Activated T-helper 9 cell treated with anti-CD3 and anti-CD28 coated beads, Interleukin-2, amount 50 U/mL, for 16 hours (primary cell): ENCODE measurements at places on chromosomes 3 and 15.

GRCh38 chr3:138332472-138333073, 2.9 kb upstream of the NME9 start:
- DNase-seq: no peak

- no peak for DNase-seq
Observed at GRCh38 chr3:142866841-142867631, 21.8 kb downstream of the PCOLCE2 start.

DNA sequence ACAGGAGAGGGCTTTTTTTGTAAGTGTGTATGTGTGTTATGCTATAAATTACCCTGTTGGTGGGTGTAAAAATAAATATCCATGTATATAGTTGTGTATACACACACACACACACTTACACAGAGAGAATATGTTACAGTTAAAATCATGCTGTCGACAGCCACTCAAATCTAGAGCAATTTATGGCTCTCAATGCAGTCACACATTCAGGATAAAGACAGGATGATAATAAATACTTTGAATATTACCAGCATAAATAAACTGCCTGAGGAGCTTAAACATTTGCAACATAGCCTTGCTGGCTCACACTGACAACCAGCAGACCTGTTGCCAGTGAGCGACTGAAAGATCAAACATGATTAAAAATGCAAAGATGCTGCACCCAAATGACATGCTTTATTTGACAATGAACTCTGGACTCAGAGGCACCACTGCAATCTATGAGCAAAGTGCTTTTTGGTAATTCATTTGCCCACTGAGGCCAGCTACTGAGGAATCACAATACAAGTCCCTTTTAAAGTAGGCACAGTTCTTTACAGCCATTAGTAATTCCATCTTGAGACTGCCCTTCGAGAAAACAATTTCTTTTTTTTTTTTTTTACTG, 458.9 kb downstream of the FHIT start:
- no peak for DNase-seq

- DNase-seq: no peak
Observed at GRCh38 chr3:128548426-128549282, 55.7 kb upstream of the GATA2 start.

DNA sequence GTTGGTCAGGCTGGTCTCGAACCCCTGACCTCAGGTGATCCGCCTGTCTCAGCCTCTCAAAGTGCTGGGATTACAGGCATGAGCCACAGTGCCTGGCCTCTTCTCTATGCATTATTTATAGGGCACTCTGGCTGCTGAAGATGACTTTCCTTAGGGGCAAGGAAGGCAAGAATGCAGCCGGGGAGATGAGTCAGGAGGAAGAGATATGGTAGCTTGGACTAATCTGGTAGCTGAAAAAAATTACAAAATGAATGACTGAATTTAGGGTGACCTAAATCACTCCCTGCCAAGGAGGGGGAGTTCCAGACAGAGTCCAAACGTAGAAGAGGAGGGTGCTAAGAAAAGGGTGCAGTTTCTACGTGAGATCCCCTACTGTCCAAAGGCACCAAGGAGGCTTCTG, 14.2 kb downstream of the RHCG start:
- no peak for DNase-seq

DNA sequence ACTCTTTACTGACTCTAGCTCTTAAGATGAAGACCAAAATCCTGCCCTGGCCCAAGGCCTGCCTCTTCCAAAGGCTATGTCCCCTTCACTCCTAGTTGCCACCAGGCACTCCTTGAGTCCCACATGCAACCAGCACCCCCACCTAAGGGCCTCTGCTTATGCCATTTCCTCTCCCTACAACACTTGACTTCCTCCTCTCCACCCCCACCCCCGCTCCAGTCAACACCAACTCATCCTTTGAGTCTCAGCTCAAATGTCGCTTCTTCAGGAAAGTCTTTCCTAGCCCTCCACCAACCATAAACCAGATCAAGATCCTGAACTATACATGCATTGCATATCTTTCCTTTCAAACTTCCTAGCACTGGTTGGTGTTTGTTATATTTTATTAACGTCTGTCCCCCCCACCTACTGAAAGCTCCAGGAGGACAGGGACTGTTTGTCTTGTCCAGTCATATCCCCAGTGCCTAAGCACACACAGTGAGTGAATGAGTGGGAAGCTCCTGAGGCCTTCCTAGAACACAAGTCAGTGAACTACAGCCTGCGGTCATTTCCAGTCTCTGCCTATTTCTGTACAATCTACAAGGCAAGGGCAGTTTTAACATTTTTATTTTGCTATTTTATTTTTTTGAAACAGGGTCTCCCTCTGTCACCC, 7.3 kb downstream of the TBC1D2B start:
- no peak for DNase-seq

DNA sequence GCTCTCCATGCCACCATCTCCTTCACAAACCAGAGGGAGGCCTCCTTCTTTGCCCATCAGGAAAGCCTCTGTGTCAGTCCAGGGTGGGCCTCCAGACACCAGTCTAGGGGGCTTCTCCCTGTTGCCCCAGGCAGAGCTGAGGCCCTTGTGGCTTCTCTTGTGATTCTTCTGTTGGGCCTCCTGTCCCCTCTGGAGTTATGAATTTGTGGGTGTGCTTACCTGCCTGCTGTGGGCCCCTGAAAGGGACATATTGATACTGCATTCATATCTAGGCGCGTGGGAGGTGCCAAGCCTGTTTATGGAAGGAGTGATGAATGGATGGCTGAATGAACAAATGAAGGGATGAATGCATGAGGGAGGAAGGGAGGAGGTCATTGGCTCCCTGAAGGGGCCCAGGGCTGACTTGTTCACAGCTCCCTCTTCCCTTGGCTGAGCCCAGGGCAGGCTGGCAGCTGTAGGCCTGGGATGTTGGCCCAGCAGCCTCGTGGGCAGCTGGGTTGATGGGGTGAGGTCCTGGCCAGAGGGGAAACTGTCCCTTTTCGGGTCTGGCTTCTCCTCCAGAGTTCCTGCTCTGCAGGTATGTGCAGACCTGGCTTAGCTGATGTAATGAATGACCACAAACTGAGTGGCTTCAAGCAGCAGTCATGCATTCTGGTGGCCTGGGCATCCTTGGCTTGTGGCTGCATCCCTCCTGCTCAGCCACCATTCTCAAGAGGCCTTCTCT, 195.4 kb downstream of the GOLGA6L6 start:
- no peak for DNase-seq

- no peak for DNase-seq
Observed at GRCh38 chr3:23166276-23166675, 36.9 kb upstream of the UBE2E2 start.

GRCh38 chr3:66552846-66553245, 52.0 kb upstream of the LRIG1 start:
- DNase-seq: no peak

GRCh38 chr3:30741889-30742288, 135.5 kb downstream of the TGFBR2 start:
- no peak for DNase-seq

GRCh38 chr15:80060356-80061006, 1.0 kb downstream of the ZFAND6 start:
- peak; percentile 2 for DNase-seq

- DNase-seq: no peak
Observed at GRCh38 chr3:180072786-180073185, 36.0 kb upstream of the PEX5L start.

DNA sequence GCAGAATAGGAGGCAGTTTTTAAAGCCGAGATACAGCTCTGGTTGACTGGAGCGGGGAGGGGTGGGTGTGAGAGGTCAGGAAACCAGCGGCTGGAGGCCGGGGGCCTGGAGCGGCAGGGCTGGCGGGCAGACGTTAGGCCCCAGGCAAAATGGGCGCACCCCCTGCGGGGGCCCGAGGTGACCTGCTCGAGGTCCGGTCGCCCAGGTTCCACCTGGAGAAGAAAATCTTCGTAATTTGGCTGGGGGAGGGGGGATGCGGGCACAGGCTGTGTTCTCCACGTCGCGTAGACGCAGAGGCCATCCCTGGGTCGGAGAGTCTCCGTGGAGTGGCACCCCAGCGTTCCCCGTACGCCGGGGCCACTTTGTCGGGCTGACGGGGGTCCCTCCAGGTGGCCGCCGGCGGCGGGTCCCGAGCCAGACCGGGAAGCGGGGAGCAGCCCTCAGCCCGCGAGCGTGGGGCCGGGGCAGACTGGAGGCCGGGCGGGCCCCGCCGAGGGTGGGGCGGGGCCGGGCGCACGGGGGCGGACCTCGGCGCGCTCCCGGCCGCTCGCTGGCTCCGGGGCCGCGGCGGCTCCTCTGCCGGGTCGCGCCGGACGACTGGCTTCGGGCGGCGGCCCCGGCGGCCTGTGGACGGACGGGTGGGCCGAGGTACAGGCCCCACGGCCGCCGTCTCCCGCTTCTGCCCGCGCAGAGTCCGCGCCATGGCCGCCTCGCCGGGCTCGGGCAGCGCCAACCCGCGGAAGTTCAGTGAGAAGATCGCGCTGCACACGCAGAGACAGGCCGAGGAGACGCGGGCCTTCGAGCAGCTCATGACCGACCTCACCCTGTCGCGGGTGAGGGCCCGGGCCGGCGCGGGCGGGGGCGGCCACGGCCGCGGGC, at the start of gene CRTC3:
CRTC3 (plus strand) TSS at position 553 of the 879 bp plus-strand sequence; CDS start at position 702, 149 bp downstream.
- peak; percentile 39 for DNase-seq

GRCh38 chr3:18087988-18088387, 337.2 kb downstream of the SATB1 start:
- no peak for DNase-seq

DNA sequence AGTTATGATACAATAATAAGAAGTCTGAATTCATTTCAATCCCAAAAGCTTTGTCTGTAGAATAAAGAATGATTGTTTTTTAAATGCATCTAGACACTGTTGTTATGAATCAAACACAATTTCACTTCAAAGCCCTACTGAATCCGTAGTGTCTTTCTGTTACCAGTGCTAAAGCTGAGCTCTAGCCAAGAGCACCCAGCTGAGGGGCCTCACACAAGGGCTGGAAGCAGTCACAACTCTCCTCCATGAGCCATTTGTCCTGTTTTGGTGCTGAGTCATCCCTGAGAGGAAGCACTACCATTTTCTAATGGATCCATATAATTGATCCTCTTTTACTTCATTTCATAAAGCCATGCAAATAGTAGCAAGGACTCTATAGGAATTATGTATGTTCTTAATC, 158.2 kb upstream of the ANKRD28 start:
- DNase-seq: no peak

DNA sequence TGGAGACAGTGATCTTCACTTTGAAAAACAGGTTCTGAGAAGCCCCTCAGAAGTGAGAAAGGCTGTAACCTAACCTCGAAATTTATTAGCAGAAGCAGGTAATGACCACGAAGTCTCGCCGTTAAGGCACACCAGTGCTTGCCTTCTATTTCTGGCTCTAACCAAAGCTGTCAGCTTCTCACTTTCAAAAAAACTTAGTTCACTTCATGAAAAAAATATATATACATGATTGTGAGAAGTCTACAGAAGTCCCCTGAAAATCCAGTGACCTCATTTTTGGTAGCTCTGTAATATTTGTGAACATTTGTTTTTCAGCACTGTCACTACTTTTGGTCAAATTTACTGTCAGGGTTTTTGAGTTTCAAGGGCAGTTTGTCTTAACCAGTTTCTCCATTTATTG, 19.1 kb upstream of the AKAP13 start:
- no peak for DNase-seq

DNA sequence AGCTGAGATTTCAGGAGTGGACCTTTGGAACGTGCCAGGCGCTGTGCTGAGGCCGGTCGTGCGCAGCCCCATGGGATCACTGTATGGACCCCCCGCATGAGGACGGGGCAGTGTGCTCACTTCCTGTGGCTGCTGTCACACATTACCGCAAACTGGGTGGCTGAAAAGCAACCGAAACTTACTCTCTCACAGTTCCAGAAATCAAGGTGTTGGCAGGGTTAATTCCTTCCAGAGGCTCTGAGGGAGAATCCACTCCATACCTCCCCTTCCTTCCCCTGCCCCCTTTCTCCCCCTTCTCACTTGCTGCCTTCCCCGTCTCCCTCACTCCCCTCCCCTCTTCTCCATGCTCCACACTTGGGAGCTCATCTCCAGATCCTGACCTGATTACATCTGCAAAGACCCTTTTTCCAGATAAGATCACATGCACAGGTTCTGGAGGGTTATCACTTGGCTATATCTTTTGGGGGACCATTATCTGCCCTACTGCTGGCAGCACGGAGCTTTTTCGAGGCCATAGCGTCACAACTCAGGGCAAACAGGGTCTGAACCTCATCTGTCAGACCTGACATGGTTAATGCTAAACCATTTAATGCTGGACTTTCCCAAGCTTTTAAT, 41.2 kb downstream of the KLF13 start:
- DNase-seq: no peak

DNA sequence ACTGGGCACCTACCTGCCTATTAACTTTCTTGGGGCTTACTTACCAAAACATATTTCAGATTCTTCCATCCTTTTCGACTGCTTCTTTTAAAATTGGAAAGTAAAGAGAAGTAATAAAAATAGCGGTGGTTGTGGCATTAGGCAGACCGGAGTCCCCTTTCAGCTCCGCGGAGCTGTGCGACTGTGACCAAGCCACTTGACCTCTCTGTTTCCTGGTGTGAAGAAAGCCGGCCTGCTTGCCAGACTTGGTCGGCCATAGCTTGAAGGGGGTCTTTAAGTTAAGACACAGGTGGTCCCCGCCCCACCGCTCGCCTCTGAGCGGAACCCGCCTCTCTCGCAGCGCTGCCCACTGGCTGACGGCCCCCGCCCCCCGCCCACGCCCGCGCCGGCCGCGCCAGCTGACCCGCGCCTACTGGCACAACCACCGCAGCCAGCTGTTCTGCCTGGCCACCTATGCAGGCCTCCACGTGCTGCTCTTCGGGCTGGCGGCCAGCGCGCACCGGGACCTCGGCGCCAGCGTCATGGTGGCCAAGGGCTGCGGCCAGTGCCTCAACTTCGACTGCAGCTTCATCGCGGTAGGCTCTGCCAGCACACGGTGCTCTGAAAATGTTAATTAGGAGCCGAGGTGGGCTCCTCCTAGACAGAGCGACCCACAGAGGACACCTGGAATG, 18.3 kb downstream of the NOX5 start:
- no peak for DNase-seq

DNA sequence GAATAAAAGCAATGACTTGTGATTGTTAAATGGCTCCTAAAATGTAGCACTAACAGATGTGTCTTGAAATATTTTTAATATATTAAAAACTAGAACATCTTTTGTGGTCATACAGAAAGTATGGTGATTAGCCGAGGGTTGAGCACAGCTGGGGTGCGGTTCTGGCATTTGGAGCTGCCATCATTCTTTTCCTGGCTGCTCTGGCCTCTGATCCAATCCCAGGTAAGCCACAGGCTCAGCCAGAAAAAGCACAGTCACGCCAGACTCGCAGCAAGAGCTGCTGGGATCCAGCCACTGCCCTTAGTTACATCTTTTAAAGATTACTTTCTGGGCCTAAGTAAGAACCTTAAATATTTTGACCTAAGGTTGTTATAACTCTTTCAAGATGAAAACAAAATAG, 196.8 kb downstream of the PLCL2 start:
- no peak for DNase-seq

DNA sequence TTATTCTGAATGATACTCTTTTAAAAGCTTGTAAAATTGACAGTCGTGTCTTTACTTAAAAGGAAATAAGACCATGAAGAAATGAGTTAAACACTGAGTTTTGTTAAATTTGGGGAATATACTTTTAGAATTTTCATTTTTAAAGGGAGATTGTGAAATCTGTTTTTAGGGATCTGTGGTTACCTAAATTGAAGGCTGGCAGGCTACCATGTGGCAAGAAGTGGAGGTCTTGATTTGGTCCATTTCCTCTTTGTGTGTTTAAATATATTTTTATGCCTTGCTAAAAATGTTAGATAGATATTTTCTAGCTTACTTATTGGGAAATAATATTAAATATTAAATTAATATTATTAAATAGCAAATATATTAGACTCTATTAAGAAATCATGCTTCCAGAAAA, 36.6 kb upstream of the SLC22A13 start:
- no peak for DNase-seq
